ENCODE measurements at places on chromosomes 7 and 10.

DNA sequence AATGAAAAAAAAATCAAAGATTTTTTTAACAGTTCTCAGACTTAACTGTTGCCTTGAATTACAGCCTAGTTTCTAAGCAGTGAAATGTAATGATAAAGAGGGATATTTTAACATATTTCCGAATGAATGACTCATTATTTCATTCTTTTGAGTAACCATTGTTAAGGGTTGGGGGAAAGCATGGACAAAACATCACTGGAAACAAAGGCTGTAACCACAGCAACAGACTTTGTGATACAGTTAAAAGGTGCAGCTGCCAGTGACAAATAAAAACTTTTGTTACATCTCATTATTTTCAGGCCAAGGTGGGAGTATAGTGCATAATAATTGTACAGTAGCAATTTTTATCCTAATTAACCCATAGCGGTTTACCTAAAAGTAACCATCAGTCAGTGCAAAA lies 172.6 kb downstream of the LRRTM3 start:
- DNase-seq: no peak

GRCh38 chr7:120547605-120548004 lies 274.6 kb downstream of the KCND2 start:
- no peak for DNase-seq

- no peak for DNase-seq
Observed at GRCh38 chr10:12400266-12400931, 51.1 kb downstream of the CAMK1D start.

DNA sequence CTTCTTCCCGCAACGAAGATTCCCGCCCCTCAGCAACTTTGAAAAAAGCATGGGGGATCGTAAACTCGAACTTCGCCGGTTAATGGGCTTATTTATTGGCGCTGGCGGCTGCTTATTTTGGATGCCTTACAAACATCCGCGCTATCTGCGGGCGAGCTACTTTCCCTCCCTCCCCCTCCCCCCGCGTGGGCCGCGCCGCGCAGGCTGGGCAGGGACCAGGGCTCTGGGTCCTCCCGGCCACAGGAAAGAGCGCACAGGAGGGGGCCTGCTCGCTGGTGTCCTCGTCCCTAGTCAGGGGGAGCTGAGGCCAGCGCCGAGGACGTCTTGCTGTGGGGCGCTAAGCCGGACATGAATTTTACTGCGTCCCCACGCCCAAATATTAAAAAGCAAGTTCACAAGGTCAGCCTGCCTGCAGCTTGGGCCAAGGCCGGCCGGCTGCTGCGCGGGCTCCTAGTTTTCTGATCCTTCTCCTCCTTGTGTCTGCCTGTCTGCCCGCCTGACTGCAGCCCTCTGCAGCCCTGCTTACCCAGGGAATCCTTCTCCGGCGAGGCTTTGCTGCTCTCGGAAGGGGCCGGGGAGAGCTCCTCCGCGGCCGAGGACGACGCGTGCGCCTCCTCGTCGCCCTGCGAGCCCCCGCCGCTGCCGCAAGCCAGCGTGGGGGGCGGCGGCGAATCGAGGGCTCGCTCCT lies 1.2 kb downstream of the HOXA10 start:
- no peak for DNase-seq

DNA sequence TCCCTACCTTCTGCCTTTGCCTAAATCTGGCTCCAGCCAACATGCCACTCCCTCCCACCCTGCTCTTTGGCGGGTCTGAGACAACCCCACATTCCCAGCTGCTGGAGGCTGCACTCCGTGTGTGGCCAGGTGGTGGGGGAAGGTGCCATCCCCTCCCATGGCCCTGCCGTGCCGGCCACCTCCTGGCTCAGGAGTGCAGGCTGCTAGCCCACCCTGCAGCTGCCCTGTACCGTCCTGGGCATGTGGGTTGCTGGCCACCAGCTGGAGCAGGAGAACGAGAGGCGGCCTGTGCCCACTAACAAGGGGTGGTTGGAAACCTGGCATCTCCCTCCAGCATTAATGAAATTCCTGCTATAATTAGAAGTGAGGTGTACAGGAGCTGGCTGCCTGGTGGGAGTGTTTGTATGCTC lies 97.6 kb downstream of the ZMIZ1 start:
- no peak for DNase-seq

DNA sequence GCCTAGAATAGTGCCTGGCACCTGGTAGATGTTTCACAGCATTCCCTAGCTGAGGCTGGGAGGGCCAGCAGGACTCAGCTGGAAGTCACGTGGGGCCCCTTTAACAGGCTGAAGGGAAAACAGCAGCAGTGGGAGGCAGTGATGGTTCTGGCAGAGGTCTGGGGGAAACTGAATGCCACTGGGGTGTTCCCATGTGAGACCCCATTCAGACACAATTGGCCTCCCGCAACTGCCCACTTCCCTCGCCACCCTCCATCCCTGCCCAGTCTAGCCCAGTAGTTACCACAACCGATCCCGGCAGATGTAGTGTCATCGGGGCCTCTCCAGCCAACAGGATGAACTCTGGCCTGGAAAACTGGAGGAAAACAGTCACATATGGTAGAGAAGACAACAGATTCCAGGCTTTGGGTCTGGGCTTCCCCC lies 38.3 kb downstream of the FRMPD2 start:
- DNase-seq: no peak

DNA sequence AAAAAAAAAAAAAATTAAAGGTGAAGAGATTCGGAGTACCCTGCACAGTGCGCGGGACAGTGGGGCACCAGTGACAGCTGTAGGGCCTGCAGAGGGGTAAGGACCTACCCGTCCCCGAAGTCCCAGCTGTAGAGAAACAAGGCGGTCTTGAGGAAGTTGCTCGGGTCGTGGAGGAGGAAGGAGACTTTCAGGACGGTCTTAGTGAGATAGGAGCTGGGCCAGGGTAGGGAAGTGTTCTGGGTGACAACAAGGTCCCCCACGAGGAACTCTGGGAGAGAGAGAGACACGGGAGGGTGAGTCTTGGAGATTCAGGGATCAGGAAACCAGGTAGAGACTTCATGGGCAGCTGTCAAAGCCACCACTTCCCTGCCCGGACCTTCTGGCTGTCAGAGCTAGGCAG lies 9.7 kb downstream of the TMEM130 start:
- no peak for DNase-seq

- no peak for DNase-seq
Observed at GRCh38 chr7:42720991-42721796, 190.7 kb downstream of the C7orf25 start.

DNA sequence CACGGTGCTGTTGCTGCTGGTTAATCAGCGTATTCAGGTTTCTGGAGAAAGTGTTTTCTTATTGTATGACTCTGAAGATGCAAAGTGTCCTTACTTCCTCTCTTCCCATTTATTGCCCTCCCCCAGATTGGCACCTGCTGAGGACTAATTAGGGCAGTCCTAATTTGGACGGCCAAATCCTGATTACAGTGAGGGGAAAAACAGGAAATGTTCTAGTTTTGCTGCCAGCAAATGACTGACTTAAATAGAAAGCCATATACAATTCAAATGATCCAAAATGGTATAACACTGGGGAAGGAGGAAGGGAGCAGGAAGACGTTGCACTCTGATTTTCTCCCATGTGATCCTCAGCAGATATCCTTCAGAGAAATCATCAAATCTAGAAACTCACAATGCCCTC lies 222.4 kb upstream of the LRGUK start:
- no peak for DNase-seq

GRCh38 chr10:104297697-104298660 lies 29.0 kb downstream of the GSTO2 start:
- no peak for DNase-seq

Data from stimulated activated CD8-positive, alpha-beta memory T cell treated with anti-CD3 and anti-CD28 coated beads, Interleukin-2, amount 100 ng/mL, for 1 hour (primary cell).